ENCODE measurements at places on chromosomes 1 and 21.

DNA sequence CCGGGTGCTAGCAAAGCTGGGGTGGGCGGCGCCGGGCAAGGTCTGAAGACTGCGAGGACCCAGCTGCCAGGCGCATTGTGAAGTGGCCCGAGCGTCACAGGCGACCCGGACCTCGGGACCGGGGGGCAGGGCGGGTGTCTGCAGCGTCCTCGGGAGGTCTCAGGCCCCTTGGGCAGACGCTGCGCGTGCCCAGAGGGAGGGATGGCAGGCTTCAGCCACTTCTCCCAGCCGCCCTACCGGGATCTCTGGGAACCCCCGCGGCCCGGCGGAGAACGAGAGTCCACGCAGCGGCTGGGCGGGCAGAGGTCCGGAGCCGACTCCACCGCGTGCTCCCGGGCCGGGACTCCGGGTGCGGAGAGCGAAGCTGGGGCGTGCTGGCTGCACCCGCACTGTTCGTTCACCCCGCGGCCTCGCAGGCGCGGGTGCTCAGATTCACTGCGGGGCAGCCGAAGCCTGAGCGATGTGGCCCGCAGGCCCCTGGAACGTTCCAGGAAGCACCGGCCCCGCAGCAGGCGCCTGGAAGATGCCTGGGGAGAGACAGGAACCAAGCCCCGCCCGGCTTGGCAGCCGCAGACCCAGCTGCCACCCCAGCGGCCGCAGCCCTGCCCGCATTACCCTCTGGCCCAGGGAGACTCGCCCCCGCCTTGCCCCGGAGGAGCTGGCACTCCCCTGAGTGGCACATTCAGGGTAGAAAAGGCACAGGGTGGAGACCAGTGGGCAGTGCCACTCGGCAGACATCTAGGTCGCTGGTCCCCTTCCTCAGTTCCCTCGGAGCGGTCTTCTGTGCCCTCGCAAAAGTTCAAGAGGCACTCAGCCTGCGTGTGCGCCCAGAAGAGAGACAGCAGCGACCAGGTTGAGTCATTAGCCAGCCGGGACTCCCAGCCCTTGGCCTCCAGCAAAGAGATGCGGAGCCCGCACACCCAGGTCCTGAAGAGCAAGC, at the start of gene CCDC185:
TSS of gene CCDC185 (plus strand) at position 141 of the 940 bp plus-strand sequence. CDS start at position 202, 61 bp downstream.
- DNase-seq = no peak

DNA sequence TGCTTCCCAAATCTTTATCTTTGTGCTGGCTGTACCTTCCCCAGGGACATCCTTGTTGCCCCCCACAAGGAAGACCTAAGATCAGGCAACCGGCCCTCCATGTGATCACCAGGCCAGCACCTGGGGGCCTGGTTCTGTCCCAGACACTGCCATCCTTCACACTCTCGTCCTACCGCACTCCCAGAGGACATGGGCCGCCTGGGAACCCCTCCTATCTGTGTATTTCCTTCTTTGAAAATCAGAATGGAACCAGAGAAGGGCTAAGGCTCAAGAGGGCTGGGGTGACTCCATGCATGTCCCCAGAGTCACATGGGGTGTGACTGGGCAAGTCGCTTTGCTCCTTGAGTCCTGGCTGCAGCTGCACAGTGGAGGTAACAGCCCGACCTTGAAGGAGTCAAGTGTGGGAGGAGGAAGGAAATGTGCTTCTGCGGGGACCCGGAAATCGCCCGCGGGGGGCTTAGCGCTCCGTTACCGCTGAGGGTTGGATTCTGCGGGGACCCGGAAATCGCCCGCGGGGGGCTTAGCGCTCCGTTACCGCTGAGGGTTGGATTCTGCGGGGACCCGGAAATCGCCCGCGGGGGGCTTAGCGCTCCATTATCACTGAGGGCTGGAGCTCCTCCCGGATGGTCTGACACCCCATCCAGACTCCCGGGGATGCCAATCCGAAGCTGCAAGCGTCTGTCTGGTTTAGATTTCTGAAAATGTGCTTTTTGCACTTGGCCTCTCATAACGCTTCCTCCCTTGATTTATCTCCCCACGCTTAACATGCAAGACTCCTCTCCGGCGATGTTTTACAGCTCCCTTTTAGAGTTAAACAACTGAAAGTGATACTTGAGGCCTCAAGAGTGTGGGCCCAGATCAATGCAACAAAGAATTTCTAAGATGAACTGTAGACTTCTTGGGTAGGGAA, 278.9 kb downstream of the NPHP4 start:
- DNase-seq = no peak

DNA sequence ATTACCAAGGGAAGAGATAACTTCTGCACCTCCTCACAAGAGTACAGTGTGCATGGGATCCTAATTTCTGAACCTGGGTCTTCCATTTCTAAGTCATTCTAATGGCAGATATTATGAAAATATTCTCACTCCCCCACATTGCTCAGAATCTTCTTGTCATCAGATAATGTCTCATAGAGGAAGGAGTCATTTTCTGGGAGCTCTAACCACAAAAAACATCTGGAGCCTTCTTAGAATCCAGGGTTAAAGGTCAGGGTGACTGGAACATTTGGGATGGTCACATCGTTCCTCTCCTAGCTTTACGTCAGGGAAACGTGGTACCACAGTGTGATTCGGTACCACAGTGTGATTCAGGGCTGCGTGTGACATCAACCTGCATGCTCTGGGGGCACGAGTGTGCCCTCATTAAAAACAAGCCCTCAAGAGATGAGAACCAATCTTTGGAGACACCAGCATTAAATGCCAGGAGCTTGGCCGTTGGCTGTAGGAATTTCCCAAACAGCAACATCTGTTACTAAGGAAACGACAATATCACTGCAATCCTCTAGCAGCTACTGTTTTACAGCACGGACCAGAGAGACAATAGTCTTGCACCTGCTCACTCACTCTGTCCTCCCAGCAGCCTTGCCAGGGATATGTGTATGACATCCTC, 179.1 kb downstream of the PSMG1 start:
- no peak for DNase-seq

DNA sequence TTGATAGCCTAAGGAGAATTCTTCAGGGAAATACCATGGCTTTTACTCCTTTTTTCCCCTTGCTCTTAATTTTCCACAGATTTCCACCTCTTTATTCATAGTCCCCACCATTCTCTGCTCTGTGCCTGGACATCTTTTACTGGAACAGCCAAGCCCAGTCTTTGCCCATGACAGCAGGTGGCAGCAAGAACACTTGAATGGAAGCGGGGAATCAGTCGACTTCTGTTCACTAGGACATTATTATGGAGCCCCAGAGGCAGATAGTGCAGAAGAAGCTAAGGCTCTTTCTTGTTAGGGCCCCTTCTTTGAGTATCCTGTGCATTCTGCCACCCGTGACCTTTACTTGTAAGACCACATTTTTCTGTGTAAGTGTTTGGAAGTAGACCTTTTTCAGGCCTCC, 6.3 kb downstream of the OR14I1 start:
- peak; percentile 39 for DNase-seq

DNA sequence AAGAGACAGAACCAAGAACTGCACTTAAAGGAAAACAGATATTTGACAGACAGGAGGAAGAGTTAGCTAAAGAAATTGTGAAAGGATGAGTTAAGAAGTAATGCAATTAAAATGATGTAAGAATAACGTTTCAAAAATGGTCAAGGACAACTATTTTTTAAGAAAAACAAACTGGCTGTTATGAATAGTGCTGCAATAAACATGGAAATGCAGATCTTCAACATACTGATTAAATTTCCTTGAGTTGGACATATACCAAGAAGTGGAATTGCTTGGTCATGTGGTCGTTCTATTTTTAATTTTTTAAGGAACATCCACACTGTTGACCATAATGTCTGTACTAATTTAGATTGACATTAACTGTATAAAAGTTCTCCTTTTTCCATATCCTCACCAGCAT, 23.1 kb upstream of the PHTF1 start:
- DNase-seq = no peak

DNA sequence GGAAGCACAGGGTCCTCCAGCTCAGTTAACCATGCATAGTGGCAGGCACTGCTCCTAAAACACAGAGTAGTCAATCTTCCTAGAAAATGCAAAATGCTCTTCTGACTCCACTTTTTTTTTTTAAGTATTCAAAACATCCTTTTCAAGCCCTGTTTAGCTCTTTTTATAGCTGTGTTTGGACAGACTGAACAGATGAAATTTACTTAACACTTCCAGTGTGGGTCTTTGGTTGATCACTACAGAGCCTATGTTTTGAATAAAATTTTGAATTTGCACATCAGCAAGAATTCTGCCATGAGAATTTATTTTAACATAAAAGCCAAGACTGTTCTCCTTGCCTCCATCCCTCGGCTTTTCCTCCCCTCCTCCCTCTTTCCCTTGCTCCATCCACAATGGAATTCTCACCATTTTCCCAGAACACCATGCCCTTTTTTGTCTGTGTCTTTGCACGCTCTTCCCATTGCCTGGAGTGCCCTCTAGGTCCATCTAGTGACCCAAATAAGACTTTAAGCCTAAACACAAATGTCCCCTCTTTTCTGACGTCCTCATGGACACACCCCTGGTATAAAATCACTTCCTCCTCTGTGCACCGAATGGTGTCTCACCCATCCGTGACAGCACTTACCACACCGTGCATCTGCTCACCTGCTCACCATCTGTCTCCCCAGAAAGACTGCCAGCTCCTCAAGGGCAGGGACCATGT, 24.0 kb upstream of the CPT2 start:
- DNase-seq = peak; percentile 49

DNA sequence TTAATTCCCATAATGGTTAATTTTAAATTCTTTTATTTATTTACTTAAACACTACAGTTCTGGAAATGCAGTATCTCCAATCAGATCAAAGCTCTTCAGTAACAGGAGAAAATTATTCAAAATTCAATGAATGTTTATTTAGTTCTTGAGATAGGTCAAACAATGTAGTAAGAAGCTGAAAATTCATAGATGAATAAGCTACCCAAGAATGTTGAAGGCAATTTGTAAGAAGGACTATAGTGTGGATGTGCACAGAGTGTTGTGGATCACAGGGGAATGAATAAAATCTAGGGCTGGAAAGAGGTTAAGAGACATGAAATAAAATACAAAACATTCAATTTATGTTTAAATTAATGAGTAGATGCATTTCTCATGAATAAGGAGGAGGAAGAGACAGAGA, 72.0 kb downstream of the OLFM3 start:
- no peak for DNase-seq

GRCh38 chr1:155080312-155081228, 1.9 kb downstream of the EFNA3 start:
- no peak for DNase-seq
